ENCODE measurements at places on chromosomes 7 and 10.

- DNase-seq: no peak
Observed at GRCh38 chr10:6755781-6756460, 175.8 kb upstream of the PRKCQ start.

DNA sequence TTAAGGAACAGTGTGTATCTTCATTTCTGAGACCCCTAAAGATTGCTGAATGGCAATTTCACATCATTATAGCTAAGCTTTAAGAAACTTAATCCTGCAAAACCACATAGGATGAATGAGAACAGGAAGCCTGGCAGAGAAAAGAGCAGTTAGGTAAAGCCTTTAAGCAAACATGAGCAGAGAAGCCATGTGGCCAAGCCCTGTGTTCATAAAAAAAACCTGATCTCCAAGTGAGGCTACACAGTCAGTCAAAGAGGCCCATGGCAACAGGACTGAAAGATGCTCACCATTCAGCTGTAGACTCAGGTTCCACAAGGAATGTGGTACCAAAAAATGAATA is 9.3 kb downstream of the LIPA start:
- DNase-seq: no peak

GRCh38 chr10:31742255-31742654 is 186.4 kb downstream of the ARHGAP12 start:
- no peak for DNase-seq

- no peak for DNase-seq
Observed at GRCh38 chr7:7017707-7018280, 164.6 kb upstream of the C1GALT1 start.

DNA sequence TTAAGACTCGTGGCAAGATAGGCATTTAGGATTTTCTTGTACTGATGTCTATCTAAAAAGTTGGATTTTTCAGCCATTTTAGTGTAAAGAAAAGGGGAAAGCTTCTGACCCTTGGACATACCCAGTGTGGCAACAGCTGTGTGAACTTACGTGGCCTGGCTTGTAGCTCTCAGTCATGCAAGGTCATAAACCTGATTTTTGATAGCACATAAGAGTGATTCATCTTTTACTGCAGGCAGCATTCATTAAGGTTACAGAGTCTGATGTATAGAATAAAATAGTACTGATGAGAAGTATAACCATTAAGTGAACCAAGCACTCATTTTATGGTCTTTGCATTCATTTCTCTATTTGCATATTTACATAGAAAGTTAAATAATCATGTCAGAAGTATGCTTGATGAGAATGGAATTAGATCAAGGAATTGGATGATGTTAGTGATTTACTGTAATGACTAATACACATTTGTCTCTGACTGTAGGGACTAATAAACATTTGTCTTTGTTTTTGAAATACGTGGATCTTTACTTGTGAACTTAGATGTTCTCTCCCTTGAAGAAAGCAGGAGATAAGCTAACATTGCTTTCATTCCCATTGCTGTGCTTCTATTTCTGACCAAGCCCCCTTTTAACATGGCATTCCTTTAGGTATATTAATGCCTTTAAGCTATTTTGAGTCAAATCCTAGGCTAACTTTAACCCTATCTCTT is 88.2 kb downstream of the GSDME start:
- DNase-seq: no peak

GRCh38 chr7:150935149-150935548 is 43.0 kb downstream of the KCNH2 start:
- DNase-seq: no peak

- no peak for DNase-seq
Observed at GRCh38 chr7:108637049-108637621, 67.5 kb downstream of the DNAJB9 start.

DNA sequence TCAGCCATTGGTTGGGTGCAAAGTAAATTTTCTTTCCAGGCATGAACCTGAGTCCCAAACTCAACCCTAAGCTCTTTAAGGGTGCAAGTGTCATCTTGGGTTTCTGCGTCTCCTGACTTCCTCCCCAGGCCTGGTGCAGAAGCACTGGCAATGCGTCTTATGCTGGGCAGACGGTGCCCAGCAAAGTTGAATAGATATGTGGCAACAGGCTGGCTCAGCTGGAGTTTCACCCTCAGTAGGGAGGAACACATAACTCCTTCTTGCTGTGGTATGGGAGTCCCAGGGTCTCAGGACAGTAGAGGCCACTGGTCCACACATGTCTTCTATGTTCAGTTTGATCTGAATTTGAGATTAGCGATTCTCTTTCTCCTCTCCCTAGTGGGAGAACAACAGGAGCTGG is 181.3 kb downstream of the RPS24 start:
- DNase-seq: no peak

DNA sequence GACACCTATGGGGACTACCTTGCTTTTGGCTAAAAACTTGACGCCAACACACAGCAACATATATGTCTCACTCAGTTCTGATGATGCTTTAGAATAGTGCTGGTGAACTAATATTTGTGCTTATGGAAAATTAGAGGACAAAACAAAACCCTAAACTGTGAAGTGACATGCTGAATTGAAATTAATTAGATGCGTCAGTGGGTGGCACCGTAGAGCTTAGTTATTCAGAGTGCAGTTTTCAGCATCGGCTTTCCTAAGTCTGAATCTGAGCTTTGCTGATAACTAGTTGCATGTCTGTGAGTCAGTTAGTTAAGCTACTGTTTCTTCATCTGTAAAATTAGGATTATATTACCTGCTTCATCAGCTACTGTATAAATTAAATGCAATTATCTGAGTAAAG is 245.0 kb upstream of the SORCS1 start:
- DNase-seq: no peak

GRCh38 chr10:24303522-24304310 is 94.8 kb downstream of the KIAA1217 start:
- no peak for DNase-seq

GRCh38 chr10:77072361-77072835 is 565.2 kb downstream of the KCNMA1 start:
- DNase-seq: no peak

- DNase-seq: no peak
Observed at GRCh38 chr7:87091487-87092066, 32.1 kb upstream of the ELAPOR2 start.

DNA sequence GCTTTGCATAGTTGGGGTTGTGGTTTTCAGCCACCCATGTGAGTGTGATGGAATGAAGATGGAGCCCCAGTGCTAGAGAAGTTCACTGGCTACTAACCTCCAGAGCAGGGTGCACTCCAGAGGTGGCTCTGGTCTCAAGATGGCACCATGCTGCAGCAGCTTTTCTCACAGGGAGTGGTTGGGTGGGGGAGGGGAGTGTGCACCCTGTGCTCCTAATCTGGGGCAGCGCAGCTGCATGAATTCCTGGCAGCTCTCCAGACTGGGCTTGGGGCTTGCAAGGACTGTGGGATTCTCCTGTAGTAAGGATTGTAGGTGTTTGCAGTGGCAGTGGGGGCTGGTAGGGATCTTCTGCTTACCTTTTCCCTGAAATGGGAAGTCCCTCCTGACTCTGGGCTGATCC is 23.7 kb downstream of the PHTF2 start:
- no peak for DNase-seq

DNA sequence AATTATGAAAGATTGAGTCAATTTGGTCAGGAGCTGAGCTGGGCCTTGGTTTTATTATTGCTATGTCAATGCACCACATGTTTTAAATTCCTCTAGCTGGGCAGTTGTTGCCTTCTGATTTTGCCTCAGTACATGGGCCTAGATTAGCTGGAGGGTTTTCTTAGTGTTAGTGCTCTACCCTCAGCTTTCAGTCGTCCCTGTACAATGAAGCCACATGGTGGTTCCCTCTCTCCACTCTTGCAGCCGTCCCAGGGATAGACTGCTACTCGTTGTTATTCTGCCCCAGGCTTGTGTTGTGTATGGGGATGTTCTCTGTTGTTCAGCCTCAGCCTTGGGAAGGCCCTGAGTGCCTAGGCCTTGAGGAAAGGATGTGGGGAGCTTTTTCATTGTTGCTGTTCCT is 37.0 kb downstream of the NHLRC2 start:
- DNase-seq: no peak

DNA sequence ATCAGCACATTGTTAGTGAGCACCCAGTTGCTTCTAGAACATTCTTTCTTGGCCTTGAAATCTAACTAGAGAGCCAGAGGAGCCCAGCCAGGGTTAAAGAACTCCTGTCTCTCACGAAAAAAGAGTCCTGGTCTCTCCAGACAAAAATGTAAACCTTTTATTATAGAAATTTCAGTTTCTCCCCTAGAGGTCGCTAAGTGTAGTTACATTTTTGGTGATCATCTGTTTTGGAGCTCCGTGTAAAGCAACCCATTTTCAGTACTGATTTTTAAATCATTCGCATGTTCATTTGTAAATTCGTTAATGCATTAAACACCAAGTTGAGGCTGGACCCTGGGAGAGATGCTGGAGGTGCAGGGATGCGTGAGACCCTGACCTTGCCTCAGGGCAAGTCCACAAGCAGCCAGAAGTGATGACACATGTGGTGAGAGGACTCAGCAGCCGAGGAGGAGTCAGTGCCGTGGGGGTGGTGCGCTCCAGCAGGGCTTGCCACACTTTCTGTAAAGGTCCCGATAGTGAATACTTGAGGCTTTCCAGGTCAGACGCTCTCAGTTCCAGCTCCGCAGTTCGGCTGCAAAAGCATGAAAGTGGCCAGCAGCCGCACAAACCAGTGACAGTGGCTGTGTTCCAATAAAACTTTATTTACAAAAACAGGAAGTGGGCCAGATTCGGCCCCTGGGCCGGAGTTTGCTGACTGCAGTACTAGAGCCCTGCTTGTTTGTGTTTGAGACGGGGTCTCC is 578.6 kb upstream of the FOXK1 start:
- DNase-seq: no peak

GRCh38 chr10:92113911-92114600 is 176.8 kb downstream of the CPEB3 start:
- DNase-seq: no peak

GRCh38 chr10:43237631-43238446 is 29.0 kb downstream of the RASGEF1A start:
- no peak for DNase-seq

GRCh38 chr7:84258628-84259027 is 64.0 kb upstream of the SEMA3A start:
- DNase-seq: no peak

DNA sequence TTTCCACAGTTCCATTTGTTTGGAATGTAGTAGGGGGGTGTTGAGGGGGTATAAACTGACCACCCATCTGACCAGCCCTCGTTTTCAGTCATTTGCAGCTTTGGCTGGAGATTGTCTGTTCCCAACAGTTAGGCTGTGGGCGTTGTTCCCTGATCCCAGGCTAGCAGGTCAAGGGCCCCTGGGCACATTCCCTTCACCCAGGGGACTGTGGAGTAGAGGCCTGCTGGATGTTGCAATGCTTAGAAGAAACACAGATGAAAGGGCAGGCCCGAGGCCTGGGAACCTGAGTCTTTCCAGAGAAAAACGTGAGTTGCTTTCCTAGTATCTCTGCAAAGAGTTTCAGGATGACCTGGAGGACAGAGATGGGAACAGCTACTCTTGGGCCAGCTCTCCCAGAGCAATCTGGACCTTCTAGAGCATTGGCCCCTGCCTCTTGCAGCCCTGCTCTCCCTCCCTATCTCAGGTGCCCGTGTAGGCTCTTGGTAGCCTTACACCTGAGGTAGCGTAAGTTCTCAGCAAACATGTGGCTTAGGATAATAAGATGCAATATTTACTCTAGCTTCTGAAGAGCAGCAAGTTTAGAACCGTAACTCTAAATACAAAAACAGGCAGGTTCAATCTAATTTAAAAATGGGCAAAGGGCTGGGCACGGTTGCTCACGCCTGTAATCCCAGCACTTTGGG is 99.4 kb upstream of the EFCAB10 start:
- no peak for DNase-seq

GRCh38 chr10:78255214-78255613 is 221.6 kb downstream of the RPS24 start:
- no peak for DNase-seq

- DNase-seq: no peak
Observed at GRCh38 chr10:119333146-119333792, 125.9 kb downstream of the GRK5 start.

DNA sequence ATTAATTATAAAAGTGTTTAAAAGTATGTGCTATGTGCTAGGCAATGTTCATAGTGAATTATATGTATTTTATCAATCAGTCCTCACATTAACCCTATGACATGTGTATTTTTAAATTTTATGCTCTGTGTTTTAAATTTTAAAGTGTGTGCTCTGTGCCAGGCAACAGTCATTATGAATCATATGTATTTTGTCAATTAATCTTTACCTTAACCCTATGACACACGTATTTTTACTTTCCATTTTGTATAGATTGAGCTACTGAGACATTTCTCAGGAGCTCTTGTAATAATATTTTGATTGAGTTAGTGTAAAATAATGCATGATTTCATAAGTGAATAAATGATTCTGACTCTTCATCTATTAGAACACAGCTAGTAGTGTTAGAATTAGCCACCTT is 117.8 kb downstream of the THSD7A start:
- DNase-seq: no peak

GRCh38 chr10:18164093-18164492 is 23.9 kb downstream of the CACNB2 start:
- no peak for DNase-seq

- no peak for DNase-seq
Observed at GRCh38 chr10:111175787-111176186, 99.0 kb downstream of the ADRA2A start.

GRCh38 chr10:14186245-14186644 is 144.5 kb downstream of the FRMD4A start:
- DNase-seq: no peak

GRCh38 chr7:9557853-9558252 is 1124.4 kb downstream of the NXPH1 start:
- no peak for DNase-seq

DNA sequence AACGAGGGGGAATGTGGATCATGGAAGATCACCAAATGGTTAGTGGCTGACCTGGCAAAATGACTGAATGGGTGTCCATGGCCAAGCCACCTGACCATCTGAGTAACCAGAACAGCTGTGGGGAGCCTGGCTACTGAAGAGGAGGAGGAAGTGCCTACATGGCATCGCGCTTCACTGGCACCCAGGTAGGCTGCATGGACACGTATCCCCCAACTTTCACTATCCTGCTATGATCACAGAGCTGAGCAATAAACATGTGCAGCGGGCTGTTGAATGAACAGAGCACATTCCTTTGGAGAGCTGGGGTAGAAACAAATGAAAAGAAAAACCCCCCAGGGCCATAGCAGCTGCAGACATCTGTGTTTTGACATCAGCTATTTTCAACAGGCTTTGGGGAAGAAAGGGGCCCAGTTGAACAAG is 6.5 kb downstream of the AKR1B1 start:
- no peak for DNase-seq

DNA sequence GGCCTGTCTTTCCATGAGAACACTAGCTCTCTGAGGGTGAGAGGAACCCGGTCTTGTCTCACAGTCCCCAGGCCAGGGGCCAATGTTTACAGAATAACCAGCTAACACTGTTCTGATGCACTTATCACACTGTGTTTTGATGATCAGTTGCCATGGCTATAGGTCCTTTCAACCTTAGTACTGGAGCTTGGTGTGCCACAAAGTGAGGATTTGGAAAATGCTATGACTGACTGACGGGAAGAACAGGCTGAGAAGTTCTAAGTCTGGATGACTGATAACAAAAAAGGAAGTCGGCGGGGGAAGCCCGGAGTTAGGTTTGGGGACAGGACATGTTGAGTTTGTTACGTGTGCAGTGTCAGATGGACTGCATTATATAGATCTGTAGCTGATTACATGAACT is 141.8 kb downstream of the CTTNBP2 start:
- DNase-seq: no peak
